Left ventricle myocardium superior (tissue), 1 donor: ENCODE measurements at places on chromosomes 5 and 9. TPM values are rescaled to one million over a fixed set of nuclear protein-coding genes. Genes with fewer than 3 reads are reported as not detected.

DNA sequence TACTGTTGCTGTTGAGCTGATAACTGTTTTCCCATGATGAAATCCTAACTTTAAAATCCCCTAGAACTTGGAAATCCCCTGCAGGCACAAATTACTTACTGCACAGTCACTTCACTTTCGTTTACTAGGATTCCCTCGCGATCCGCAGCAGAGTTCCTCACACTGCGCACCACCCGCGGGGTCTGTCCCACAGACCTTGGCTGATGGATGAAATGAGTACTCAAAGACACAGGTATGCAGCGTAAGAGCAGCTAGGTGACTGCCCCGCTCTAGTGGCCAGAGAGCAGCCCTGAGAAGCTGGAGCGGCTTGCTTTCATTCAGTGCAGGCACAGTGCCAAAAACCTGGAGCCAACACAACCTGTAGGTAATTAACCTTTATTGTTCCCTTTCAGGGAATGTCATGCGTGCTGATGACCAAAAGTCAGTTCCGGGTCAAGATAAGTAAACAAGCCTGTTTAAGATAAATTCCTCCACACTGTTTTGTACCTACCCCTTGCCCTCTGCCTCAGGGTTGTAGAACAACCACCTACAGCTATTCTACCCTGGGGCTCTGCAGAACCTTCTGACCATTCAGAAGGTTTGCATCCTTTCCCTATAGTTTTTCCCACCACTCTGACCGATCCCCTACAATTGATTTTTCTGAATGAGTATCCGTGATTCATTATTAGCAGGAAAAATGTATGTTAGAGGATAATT is 191.2 kb downstream of the CDH9 start:
- DNase-seq, result no peak

FGFR4 gene
- 1.4 TPM for total RNA-seq

- no peak for DNase-seq
These were observed 1.8 kb downstream of the ZBTB34 start for GRCh38 chr9:126862104-126862761.

GRCh38 chr5:111502956-111503355 is 9.4 kb downstream of the STARD4 start:
- DNase-seq, result no peak

CARTPT gene
- not detected for total RNA-seq

DNA sequence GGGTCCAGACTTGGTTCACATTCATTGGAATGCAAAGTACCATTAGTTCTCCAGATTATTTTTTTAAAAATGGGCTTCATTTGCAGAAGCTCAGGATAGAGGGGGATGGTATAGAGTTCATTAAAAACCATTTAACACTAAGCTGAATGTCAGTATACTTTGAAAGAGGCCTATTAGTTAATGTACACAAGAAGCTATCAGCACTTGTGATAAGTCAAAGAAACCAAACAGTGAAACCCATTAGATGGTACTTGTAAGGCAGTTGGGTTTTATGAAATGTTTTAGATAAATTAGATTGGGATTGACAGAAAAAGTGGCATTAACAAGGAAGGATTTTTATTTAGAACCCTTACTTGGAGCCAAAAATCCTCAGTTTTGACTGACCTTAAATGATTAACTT is 229.2 kb upstream of the MPDZ start:
- DNase-seq, result no peak

GRCh38 chr5:14684757-14685156 is 20.2 kb downstream of the OTULIN start:
- DNase-seq, result peak; percentile 42

SLCO4C1 gene
- total RNA-seq, result 0.17 TPM

ANKRD34B gene
- total RNA-seq, result not detected
